ENCODE measurements at places on chromosomes 16 and 17. TPM values are rescaled to one million over a fixed set of nuclear protein-coding genes. Genes with fewer than 3 reads are reported as not detected.

GRCh38 chr16:75261590-75262078 is 10.2 kb upstream of the BCAR1 start:
- DNase-seq: no peak

- DNase-seq: no peak
These were observed 15.4 kb downstream of the KATNB1 start for GRCh38 chr16:57750796-57751538.

DNA sequence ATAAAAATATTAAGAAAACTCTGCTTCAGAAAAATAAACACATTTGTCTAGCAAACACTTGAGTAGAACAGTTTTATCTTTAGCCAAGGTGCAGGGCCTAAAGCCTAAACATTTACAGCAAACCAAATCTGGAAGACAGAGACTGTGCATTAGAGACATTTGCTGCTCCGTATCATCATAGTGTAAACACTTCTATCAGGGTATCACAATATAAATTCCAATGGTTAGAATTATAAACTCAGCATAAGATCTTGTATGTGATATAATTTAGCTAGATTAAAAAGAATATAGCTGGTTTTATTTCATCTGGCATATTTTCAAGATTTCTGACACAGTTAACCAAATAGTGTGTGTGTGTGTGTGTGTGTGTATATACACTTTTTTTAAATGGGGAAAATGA is 133.8 kb upstream of the NACA2 start:
- DNase-seq: no peak

The CES5A gene
- not detected for total RNA-seq

The CHRNE gene
- not detected for total RNA-seq

The TBC1D3D gene
- 1.8 TPM for total RNA-seq

The KLHL10 gene
- not detected for total RNA-seq

All from SJSA1 (cell line).